Left renal pelvis (tissue), 4 donors: ENCODE measurements at places on chromosomes 11 and 22. TPM values are rescaled to one million over a fixed set of nuclear protein-coding genes. Genes with fewer than 3 reads are reported as not detected.

Gene SPDYC
- polyA plus RNA-seq: not detected

Gene SAA1
- polyA plus RNA-seq: not detected

Gene PRODH
- 14.6 TPM for polyA plus RNA-seq

Gene TPBGL
- 0.21 TPM for polyA plus RNA-seq

Gene PDGFD
- polyA plus RNA-seq: 84.9 TPM

Gene KCNC1
- polyA plus RNA-seq: 1.6 TPM

Gene OSBP
- polyA plus RNA-seq: 52.5 TPM

Gene OR52A1
- not detected for polyA plus RNA-seq

Gene OR5M3
- polyA plus RNA-seq: not detected

GRCh38 chr11:108967571-108967970 lies 302.7 kb downstream of the DDX10 start:
- DNase-seq: no peak

GRCh38 chr11:32154275-32154674 lies 63.4 kb downstream of the RCN1 start:
- no peak for DNase-seq

DNA sequence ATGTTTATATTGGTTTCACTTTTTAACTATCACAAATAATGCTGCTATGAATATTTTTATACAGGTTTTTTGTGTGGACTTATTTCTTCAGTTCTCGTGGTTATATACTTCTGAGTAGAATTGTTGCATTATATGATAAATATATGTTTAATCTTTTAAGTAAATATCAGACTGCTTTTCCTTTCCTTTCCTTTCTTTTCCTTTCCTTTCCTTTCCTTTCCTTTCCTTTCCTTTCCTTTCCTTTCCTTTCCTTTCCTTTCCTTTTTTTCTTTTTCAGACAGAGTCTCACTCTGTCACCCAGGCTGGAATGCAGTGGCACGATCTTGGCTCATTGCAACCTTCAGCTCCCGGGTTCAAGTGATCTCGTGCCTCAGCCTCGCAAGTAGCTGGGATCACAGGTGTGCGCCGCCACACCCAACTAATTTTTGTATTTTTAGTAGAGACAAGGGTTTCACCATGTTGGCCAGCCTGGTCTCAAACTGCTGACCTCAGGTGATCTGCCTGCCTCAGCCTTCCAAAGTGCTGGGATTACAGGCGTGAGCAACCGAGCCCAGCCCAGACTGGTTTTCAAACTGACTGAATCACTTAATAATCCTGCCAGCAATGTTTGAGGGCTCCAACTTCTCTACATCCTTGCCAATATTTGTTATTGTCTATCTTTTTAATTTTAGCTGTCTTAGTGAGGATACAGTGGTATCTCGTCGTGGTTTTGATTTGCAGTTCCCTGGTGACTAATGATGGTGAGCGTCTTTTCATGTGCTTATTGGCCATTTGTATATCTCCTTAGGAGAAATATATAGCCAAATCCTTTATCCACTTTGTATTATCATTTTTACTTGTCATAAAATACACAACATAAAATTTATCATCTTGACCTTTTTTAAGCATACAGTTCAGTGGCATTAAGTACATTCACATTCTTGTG lies 21.9 kb downstream of the HTR3B start:
- DNase-seq: no peak

GRCh38 chr22:27461470-27461869 lies 340.1 kb downstream of the MN1 start:
- no peak for DNase-seq

DNA sequence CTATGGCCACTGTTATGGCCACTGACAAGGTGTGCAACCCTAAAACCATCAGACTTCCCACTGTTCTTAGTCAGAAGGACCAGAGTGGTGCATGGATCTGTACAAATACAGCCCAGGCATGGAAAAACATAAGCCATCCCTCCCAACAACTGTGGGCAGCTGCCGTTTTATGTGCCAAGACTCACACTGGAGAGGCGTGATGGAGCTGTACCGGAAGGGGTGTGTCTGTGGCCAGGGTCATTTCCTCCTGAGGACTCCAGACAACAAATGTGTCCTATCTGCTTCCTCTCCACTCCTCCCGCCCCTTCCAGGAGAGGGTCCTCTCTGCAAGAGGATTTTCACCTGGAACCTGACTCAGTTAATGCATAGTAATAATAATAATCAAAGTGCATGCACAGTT lies 29.5 kb downstream of the KCNJ1 start:
- no peak for DNase-seq

DNA sequence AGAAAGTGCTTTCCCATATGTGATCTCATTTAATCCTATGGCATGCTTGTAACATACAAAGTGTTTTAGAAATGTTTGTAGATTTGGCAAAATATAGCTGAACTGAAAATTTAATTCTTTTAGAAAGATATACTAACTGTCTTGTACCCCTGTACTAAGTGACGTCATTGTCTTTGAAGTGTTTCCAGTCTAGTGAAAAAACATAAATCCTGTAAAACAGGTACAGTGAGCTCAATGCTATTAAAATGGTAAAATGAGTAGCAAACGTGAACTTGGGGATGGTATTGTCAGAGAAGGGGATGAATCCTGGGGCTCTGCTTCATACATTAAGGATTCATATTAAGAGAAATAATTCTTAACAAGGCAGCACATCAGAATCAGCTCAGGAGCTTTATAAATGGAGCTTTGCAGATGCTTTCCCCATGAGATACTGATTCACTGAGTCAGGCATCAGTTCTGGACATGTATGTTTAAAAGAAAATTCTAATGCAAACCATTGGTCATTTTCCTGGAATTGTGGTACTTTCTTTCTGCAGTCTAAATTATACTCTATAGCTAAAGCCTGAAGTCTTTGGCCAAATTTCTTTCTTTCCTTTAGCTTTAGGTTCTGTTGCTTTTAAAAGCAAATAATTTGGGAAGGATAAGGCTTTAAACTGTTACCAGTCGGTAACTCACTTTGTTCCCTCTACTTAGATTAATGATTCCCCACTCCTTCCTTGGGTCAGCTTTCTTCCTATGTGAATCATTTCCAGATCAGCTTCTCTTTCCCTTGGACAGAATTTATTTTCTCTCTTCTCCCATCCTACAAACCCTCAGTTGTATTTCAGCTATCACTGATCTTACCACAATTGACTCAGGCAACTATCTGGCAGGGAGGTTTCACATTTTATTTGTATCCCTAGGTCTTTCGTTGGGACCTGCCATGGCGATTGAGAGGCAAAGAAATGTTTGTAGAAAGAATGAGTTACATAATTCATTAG lies 57.5 kb upstream of the DDI1 start:
- no peak for DNase-seq

- DNase-seq: no peak
Observed at GRCh38 chr22:43305806-43306205, 37.4 kb downstream of the SCUBE1 start.

DNA sequence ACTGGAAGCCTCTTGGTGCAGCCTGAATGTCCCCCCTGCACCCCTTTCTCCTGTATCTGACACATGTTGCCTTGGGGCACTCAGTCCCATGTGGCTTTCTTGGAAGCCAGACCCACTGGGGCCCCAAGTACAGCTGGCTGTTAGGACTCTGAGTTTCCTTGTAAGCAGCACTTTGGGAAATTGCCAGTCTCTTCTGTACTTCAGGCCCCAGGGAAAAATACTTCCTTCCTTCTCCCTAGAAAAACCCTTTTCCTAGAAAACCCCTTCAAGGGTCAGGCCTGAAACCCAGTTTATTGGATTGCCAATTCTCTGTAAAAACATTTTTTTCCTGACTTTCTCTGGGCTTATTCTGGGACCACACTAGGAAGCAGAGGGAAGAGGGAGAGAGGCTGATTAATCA lies 360.3 kb downstream of the TENM4 start:
- no peak for DNase-seq

- DNase-seq: no peak
Observed at GRCh38 chr11:57190548-57190947, 8.8 kb downstream of the LRRC55 start.

DNA sequence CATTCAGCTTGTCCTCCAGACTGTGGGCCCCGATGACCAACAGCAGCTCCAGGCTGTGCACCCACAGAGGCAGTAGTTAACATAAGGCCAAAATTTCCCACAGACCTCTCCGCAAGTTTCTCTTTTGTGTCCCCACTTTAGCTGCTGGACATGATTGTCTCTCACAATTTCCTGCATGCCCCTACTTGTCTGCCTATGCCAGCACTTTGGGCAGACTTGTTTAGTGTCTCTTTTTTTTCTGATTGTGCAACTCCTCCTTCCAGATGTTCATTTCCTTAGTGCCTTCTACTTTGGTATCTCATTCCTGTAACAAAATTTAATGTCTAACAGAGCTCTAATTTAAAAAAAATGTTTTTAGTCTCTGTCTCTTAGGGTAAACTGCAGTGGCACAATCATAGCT lies 23.8 kb upstream of the SCN3B start:
- DNase-seq: no peak

DNA sequence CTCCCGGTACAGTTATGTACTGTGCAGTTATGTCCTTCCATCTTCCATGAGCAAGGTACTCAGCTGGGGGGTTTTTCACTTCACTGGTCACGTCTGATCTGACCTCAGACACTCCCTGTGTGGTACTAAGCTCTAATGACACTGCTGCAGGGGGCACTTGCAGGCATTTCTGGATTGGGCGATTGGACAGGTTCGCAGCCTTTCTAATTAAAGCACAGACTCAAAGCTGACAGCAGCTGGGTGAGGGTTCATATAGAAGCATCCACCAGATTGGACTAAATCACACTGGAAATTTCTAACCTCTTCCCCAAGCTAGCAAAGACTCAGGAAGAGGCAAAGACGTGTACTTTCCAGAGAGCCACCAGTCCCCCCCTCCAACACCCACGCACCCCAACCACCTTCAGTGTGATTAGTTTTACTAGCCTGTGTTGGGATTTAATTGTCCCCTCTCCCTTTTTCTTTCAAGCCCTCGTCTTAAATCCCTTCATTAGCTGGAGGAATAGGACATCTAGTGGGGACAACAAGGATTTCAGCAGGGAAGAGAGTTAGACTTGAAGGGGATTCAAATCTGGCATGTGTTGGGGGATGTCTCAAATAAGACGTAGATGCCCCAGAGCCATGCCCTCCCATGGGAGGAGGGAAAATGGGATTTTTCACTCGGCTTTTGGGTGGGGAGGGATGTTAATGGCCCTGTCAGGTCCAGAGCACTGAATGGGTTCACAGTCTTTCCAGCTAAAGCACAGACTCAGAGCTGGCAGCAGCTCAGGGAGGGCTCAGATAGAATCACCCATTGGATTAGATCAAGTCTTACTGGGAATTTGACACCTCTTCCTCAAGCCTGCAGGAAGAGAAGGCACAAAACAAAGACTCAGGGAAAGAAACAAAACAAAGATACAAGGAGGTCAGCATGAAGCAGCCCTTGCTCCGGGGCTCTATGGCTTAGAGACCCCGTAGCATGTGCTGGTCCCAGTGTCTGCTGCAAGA lies 10.9 kb downstream of the INS start:
- DNase-seq: no peak

- DNase-seq: no peak
Observed at GRCh38 chr11:77049026-77049425, 14.8 kb downstream of the B3GNT6 start.

- DNase-seq: no peak
Observed at GRCh38 chr11:2142762-2143202, 3.6 kb upstream of the IGF2 start.

GRCh38 chr11:36078686-36079055 lies 134.8 kb downstream of the LDLRAD3 start:
- no peak for DNase-seq

DNA sequence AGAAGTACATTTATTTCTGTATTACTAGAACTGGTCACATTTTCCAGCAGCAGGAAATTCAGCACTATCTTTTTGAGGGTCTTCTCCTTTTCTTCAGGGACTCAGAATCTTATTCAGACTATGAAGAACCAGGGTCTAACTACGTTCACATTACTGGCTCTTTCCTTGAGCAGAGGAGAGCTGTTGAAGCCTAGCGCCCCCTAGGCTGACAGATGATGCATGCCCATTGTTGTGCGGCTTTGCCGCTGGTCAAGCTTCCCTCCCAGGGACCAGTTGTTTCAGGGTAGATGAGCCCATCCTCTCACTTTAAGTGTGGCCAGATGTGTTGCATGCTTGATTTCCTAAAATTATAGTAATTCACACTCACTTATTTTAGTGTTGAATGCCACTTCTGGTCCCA lies 168.2 kb upstream of the PDGFD start:
- no peak for DNase-seq

DNA sequence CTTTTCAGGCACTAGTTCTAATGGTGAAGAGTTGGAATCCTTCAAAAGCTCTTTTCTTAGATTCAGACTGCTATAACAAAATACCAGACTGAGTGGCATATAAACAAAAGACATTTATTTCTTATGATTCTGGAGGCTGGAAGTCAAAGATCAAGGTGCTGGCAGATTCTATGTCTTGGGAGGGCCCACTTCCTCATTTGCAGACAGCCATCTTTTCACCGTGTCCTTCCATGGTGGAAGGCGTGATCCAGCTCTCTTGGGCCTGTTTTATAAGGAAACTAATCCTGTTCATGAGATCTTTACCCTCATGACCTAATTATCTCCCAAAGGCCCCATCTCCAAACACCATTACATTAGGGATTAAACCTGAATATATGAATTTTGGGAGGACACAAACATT lies 124.0 kb downstream of the NAV2 start:
- DNase-seq: no peak

- DNase-seq: no peak
Observed at GRCh38 chr11:70161043-70161625, 42.0 kb upstream of the FADD start.

GRCh38 chr22:48627966-48628365 lies 1199.7 kb downstream of the BRD1 start:
- DNase-seq: no peak

DNA sequence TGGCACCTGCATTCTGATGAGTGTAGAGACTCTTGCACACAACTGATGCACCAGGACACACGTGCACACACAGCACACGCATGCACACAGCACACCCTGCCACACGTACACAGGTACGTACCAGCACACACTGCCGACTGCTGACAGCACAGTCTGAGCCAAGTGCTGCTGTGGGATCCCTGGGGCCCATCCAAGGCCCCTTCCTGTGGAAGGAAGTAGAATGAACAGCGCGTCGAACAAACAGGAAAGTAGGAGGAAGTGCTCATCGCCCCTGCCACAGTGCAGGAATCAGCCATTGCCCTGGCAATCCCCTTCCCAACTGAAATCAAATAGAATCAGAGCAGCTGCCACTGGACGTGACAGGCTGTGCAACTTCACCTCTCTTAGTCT lies 57.9 kb downstream of the CD82 start:
- DNase-seq: no peak

DNA sequence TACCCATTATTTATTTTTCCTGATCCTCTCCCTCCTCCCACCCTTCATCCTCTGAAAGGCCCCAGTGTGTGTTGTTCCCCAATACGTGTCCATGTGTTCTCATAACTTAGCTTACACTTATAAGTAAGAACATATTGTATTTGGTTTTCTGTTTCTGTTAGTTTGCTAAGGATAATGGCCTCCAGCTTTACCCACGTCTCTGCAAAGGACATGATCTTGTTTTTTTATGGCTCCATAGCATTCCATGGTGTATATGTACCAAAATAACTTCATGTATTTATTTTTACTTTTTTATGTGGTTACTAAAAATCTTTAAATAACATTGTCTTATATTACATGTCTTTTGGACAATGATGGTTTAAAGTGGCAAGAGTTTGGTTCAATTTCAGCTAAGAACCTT lies 15.2 kb downstream of the PDGFD start:
- DNase-seq: no peak

- DNase-seq: no peak
Observed at GRCh38 chr11:69238573-69239351, 55.2 kb upstream of the MYEOV start.
